ENCODE measurements at places on chromosomes 2 and 18.

GRCh38 chr2:238487134-238487533, 60.4 kb downstream of the ASB1 start:
- no peak for DNase-seq

GRCh38 chr2:71223767-71224333, 3.1 kb downstream of the PAIP2B start:
- DNase-seq = no peak

- DNase-seq = no peak
Measured at GRCh38 chr2:146661473-146662096, 1183.2 kb upstream of the ACVR2A start.

DNA sequence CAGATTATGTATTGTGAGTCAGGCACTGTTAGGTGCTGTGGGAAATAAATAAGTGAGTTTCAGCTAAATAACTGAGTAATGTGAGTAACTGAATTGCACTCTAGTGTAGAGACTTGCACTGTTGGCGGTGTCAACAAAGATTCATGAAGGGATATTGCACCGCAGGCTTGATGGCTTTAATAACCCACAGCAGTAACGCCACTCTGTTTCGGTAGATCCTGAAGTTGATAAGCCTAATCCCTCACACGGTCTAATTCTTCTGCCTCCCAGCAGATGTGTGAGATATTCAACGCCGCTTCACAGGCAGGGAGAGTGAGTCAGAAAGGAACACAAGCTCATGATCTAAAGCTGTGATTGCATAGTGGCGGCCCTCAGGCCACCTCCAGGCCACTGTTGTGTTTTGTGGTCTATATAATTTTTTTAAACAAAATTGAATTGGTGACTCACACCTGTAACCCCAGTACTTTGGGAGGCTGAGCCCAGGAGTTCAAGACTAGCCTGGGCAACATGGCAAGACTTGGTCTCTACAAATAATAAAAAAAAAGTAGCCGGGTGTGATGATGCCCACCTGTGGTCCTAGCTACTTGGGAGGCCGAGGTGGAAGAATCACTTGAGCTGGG, 94.3 kb downstream of the LIPG start:
- DNase-seq = no peak

DNA sequence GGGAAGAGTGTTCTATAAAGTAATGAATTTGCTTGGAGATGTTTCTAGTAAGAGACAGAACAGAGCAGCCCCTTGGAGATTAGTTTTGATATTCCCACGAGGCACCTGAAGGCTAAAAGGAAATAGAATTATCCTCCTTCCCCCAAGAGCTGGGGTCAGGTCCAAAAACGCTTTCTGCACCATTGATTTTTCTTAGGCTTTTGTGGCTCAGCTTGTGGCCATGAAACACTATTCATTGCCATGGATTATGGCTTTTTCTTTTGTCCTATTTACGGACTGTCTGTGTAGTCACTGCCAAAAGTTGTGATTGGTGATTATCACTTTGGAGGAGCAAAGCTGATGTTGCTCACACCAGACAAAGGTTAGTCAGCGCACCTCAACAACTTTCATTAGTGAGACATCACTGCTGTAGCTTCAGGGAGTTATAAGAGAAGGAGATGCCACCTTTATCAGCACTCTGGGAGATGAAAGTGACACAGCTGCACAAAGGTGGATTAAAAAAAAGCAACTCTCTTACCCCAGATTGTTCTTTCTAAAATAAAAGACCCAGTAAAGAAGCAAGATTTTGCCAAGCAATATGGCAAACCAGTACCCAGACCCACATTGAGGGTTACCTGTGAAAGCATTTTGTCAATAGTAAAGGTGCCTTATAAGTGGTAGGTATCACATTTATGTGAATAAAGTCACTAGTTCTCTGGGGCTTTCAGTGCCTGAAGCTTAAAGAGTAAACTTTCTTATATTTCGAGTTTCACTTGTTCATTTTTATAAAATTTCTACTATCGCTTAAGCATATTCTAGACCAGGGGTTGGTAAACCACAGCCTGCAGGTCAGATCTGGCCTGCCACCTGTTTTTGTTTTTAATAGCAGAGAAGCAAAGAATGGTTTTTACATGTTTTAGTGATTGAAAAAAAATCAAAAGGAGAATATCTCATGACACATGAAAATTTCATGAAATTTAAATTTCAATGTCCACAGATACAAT, 10.6 kb downstream of the CXCR4 start:
- DNase-seq = no peak

DNA sequence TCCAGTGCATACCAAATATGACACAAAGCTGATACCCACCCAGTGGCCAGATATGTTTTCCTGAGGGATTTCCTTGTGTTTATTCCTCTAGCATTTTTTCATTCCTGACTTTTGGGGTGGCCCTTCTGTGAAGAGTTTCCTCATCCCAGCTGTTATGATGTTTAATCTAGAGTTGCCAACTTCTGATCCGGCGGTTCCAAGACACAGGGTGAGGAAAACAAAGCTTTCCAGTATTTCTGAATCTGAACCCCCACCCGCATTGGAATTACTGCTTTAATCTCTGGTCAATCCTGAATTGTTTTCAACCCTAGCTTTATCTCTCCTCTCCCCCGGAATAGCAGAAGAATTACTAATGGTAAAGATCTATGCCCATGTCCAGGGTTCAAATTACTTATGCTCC, 39.2 kb upstream of the PNPT1 start:
- DNase-seq = no peak

DNA sequence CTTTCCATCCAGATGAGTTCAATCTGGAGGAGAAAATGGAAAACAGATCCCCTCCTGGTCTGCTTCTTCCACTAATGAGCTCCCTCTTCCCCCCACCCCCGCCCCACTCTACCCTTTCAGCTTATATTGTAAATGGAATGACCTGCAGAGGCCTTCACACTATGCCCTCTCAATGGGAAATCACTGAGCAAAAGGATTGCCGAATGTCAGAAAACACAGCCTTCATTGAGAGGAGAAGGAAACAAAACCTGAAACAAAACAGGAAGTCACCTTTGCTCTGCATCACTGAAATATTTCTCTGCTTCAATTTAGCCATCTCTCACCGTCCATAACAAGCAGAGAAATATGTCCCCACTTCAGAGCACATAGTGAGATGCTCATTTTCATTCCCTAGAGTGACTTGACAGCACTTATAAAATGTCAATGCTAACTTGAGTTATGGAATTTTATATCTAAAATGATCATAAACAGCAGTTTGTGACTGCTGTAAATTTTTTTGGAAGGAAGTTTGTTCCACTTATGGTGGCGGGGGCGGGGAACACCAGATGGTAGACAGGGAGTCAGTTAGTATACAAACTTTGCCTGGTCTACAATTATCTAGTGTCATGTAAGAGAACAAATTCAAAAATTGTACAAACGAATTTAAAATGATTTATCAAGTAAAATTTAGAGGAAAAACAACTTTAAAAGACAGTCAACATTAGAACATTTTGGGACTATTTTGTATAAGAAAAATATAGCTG, 1.8 kb upstream of the FRZB start:
- DNase-seq = no peak

GRCh38 chr18:62493033-62493862, 29.6 kb upstream of the ZCCHC2 start:
- DNase-seq = no peak

DNA sequence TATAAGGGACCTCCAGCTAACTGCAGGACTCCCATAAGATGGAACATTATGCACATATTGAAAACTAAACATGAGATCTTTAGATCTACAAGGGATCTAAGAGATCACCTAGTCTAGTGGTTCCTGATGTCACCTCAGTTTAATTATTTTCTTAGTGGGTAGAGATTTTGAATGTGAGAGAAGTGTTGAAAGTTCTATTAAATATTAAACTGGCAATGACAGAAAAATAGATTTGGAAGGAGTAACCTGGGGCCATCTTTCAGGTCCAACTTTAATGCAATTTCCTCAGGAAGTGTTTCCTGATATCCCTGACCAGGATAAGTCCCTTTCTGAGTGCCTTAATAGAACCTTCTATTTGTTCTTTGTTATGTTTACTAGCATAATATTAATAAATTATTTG, 29.1 kb upstream of the CPS1 start:
- no peak for DNase-seq

DNA sequence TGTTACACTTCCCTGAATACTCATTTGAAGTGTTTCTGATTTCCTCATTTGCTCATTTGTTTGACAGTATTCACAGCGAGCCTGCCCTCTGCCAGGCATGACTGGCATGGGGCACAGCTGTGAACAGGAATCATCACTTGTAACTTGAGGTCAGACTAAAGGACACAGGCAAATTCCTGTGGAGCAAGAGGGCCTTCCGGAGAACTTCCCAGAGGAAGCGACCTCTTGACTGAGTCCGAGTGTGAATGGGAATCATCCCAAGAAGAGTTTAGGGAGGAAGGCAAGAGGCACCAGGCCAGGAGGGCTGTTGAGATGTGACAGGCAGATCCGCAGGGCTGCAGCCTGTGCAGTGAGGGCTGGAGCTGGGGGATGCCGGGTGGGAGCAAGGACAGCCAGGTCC, 45.4 kb downstream of the LIMS1 start:
- no peak for DNase-seq

DNA sequence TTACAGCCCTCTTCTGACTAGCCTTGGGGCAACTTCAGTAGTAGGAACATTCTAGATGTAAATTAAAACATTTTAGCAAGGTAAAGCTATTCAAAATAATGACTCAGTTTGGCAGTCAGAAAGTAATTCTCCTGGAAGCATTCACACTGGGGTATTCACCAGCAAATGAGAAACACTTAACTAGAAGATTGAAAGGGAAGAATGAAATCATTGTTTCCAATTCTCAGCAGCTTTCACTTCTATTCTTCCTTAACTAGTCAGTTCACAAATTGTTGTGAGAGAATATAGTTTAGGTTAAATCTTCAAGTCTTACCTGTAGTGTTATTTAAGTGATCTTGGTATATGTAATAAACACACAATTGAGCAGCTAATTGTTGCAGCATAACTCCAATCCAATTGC, 1135.6 kb upstream of the FAM98A start:
- DNase-seq = no peak

DNA sequence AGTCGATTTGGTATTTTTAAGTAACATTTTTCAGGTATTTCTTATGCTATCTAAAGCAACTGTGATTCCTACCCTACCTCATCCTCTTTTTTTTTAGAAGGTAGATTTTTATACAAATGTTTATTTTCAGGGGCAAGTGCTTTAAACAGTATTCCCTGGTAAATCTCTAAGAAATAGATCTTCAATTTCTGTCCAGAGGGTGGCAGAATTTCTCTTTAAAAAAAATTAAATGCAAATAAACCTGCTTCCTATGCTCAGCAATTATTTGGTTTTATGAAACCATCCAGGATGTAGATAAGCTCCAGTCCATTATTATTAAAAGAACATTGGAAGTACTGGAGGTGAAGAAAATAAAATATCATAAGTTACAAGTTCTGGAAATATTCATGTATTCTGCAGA, 191.9 kb downstream of the MYO3B start:
- DNase-seq = no peak
